Hematopoietic multipotent progenitor cell treated with erythropoietin and hydrocortisone succinate and interleukin-3 and kit ligand, for 15 days (in vitro differentiated cells): ENCODE measurements at places on chromosomes 11 and 22.

DNA sequence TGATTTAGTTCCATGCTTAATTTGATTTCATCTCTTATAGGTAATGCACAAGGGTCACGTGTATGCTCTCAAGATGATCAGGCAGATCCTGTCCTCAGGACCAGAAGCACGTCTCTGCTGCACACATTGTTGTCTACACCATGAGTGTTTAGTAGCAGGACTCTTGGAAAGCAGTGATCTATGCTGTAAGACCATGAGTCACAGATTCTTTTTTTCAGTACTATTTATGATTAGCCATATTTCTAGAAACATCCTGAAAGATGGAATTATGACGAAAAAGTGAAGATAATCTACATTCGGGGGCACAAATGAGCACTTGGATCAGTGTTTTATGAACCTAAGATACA lies 29.6 kb downstream of the ZBED4 start:
- no peak for DNase-seq

DNA sequence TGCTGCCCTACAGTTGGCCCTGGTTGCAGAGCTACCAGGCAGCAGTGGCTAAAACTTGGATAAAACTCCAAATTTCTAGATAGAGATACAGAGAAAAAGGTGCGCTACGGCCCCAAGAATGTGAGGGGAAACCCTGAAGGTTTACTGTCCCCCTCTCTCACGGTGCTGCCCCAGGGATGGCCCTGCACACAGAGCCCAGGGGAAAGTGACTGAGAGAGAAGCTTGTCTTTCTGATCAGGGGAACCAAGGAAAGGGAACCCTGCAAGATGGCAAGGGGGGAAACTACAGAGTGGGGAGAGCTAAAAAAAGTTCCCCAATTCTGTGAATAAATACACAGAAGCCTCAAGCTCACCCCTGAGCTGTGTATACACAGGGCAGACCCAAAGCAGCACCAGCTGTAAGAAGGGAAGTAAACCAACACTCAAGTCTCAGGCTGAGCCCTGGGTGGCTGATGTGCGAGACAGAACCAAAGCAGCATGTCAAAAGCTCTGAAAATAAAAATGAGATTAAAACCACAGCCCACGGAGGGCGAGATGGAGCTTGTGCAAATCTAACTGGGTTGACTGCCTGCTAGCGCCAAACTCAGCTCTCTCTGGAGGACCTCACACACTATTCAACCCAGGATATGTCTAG lies 22.1 kb downstream of the GNB1L start:
- no peak for DNase-seq

DNA sequence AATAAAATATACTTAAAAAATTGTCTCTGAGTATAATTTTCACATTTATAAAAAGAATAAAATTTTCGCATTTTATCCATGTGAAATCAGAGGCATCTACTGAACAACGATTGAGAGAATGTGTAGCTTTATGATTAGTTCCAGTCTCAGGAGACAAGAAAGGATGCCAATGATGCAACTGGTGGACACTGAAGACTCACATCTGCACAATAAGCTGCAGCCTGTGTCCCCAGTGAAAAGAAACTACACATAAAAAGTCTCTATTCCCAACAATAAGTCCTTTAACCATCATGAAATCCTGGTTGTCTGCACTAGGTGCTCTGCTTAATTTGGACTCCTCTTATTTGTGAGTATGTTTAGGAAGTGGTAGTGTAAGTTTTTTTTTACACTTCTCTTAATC lies 22.0 kb downstream of the OR5AS1 start:
- DNase-seq, result no peak

DNA sequence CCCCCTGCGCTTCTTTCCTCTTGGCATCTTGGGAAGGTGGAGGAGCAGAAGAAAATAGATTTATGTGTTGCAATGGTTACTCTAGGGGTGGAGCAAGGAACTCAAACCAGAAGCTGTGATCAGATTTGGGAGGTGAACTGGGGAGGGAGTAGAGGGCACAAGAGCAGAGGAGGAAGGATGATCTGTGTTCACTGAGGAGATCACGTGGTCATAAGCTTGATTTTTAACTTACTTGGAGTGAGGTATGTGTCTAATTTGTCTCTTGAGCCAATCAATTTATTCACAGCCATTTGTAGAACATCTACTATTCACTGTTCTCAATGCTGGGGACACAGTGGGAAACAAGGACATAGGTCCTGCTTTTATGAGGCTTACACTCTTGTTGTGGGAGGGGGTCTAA lies 24.8 kb upstream of the CD82 start:
- no peak for DNase-seq

DNA sequence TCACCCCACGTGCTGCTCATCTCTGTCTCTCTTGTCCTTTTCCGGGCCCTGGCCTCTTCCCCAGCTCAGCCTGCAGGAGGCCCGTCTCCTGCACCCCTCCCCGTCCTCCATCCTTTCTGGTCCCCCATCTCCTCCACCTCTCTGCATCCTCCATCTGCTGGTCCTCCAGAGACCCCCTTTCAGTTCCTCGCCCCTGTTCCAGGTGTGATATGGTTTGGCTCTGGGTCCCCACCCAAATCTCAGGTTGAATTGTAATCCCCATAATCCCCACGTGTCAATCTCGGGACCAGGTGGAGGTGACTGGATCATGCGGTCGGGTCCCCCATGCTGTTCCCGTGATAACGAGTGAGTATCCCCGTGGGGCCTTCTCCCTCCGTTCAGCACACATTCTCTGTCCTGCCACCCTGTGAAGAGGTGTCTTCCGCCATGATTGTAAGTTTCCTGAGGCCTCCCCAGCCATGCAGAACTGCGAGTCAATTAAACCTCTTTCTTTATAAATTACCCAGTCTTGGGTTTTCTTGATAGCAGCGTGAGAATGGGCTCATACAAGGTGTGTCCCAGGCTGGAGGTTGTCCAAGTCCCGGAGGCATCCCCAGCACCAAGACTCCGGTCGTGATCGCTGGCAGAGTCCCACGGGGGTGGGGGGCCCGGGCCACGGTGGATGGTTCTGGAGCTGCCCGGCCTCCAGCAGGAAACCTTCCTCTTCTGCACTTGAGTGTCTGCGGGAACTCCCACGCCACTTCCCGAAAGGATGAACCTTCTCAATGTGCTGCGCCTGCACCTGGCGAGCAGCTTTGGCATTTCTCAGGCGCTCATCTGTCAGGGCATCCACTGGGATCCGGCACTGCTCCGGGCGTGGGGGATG lies 29.0 kb upstream of the TOLLIP start:
- no peak for DNase-seq

DNA sequence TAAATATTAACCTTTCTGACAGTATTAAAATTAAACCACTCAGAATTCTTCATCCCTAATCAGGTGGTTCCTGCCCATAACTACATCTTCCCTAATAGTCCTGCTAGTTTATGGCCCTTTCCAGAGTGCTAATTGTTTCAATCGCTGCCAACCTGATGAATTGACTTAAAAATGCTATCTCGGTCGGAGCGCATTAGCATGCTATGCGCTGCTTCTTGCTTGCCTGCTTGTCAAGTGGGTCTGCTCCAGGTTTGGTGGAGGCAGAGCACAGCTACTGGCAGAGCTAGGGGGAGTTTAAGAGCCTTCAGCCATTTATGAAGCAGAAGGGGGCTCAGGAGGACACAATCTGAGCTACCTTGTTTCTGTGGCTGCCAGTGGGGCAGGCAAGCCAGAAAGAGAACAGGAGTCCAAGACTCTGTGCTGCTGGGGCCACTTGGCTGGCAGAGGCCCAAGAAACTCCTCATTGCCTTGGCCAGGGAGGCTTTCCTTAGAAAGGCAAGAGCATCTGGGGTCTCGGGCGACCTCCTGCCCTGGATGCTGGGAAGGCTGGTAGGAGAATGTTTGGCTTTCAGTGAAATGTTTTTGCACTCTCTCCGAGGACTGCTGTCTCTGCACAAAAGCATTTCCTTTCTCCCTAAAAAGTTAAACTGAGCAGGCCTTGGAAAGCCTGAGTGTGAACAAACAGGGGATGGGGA lies 62.1 kb upstream of the PHOX2A start:
- no peak for DNase-seq

GRCh38 chr11:103768816-103769215 lies 267.6 kb upstream of the DDI1 start:
- DNase-seq, result no peak

DNA sequence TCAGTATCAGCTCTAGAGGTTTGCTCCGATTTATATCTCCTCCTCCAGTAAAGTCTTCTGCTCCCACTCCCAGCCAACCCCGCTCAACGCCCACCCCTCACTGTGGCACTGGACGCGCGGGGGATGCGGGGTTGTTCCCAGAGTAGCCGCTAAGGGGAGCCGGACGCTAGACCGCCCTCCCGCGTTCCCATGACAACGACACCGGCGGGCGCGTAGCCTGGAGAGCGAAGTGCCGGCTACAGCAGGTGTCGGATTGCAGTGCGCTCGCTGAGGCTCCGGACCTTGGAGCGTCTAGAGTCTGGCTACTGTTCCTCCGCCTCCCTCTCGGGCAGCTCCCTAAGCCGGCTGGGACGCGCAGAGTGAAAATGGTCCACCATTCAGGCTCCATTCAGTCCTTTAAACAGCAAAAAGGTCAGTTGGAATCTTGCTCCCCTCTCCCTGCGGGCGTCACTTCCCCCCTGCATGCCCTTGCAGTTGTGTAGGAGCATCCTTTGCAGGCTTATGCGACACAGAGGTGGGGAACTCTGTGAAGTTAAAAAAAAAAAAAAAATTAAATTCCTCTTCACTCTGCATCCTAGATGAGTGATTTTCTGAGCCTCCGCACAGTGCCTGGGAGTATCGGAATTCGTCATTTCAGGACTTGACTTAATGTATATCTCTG lies at the start of gene ANO3:
Gene ANO3 (plus strand): TSS at position 220 of the 661 bp plus-strand sequence. CDS start 146 bp downstream, at position 366.
- DNase-seq, result no peak

DNA sequence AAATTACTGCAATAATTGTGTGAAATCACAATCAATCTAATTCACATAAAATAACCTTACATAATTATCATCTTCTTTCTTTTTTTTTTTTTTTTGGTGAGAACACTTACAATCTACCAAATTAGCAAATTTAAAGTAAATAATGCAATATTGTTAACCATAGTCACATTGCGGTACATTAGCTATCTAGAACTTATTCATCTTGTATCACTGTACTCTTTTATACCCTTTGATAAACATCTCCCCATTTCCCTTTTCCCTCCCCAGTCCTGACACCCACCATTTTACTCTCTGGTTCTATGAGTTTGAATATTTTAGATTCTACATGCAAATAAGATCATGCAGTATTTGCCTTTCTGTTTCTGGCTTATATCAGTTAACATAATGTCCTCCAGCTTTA lies 24.0 kb upstream of the PRAME start:
- no peak for DNase-seq

DNA sequence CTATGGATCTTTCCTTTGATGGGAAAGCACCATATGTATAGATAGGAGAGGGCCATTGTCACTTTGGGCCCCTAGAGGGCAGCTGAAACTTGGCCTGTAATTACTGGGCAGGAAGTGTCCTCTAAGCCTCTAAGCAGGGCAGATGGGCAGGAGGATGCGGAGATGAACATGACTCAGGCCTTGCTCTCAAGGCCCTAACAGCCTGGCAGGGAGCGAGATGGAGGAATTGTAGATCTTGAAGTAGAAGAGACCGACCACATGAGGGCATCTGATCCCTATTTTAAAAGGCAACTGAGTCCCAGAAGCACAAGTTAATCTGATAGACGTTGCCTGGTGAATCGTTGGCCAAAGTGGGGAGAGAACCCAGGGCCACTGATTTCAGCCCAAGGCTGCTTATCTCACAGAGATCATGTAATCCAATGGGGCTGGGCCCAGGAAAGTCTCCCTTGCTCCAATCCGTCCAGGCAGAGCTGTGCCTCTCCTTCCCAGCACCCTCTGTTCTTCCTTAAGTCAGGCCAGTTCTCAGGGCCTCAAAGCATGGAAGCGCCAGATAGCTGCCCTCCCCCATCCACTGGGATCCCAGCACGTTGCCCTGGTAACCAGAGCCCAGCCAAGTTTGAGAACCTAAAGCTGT lies 2.5 kb upstream of the SEPTIN3 start:
- peak; percentile 68 for DNase-seq

DNA sequence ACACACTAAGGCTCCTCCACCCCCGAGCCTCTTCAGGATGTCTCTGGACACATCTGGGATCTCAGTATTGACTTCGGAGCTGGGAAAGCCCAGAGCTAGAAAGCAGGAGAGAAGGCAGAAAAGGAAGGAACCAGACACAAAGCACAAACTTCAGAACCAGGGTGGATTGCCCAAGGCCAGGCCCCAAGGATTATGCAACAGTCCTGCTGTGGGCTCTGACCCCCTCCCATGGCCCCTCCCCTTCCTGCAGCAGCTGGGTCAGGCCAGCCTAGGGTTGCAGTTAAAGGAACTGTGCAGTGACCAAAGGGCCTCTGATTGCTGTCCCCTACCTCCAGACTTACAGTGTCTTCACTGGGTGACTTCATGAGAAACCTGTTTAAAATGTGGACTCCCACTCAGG lies 5.3 kb downstream of the KCNE3 start:
- no peak for DNase-seq

- no peak for DNase-seq
Measured at GRCh38 chr11:33606762-33607161, 93.9 kb downstream of the C11orf91 start.

- DNase-seq, result no peak
Measured at GRCh38 chr22:49754696-49755630, 72.7 kb downstream of the BRD1 start.

GRCh38 chr11:46386674-46387073 lies 4.9 kb downstream of the CHRM4 start:
- DNase-seq, result no peak

DNA sequence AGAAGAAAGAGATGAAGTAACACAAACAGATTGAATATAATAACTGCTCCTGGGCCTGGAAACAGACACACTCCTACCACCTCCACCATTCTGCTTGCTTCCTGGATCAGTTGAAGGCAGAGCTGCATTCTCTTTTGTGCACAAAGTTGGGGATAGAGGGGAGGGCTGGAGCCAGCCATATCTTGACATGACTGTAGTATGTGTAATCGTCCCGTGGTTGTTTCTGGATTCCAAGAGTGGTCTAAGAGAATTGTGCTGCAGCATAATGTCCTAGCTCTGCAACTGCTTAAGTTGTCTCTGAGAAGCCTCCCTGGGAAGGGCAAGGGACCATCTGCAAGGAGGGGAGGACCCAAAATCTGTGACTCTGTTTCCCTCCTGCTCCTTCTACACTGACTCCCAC lies 3.2 kb downstream of the CRY2 start:
- no peak for DNase-seq

DNA sequence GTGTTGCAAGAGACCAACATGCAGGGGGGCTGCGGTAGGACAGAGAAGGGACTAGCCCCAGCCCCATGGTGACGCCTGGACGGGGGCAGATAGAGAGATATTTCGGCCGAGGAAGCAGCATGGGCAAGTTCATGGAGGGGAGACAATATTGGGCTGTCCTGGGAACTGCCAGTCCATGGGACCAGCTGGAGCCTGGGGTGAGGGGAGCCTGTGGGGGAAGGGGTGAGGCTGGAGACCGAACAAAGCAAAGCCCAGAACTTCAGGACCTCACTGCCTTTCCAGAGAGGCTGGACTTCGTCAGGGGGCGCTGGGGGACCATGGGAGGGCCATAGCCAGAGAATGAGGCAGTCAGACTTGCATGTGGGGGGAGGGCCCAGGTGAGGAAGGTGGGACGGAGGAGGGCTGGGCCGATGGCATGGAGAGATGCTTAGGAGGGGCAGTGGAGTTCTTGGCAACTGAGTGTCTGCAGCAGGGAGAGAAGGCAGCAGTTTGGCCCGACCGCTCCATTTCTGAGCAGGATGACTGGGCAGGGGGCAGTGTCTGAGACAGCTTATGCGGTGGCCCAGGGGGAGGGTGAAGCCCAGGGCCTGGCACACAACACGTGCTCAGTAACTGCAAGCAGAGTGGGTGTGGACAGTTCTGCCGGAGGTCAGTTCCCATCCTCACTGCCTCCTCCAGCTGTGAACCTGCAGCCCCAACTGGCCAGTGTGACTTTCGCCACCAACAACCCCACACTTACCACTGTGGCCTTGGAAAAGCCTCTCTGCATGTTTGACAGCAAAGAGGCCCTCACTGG lies 712 bp downstream of the UPK3A start:
- no peak for DNase-seq

GRCh38 chr22:20899827-20900423 lies 17.3 kb upstream of the CRKL start:
- DNase-seq, result no peak
